ENCODE measurements at places on chromosomes 4 and X. TPM values are rescaled to one million over a fixed set of nuclear protein-coding genes. Genes with fewer than 3 reads are reported as not detected.

CLDN2 gene
- not detected for total RNA-seq

TRIM75 gene
- total RNA-seq: 0.15 TPM

DNA sequence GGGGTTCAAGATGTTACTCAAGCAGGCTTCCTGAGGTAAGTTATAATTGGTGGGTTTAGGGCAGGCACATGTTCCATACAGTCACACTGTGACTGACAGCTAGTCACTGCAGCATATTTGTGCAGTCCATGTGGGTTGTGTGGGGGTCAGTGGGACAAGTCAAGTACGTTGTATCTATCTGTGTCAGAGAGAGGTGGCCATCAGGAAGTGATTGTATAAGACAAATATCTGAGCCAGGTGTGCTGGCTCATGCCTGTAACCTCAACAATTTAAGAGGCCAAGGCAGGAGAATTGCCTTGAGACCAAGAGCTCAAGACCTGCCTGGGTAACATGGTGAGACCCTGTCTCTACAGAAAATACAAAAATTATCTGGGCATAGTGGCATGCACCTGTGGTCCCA, 509.3 kb downstream of the CENPC start:
- no peak for ATAC-seq

DNA sequence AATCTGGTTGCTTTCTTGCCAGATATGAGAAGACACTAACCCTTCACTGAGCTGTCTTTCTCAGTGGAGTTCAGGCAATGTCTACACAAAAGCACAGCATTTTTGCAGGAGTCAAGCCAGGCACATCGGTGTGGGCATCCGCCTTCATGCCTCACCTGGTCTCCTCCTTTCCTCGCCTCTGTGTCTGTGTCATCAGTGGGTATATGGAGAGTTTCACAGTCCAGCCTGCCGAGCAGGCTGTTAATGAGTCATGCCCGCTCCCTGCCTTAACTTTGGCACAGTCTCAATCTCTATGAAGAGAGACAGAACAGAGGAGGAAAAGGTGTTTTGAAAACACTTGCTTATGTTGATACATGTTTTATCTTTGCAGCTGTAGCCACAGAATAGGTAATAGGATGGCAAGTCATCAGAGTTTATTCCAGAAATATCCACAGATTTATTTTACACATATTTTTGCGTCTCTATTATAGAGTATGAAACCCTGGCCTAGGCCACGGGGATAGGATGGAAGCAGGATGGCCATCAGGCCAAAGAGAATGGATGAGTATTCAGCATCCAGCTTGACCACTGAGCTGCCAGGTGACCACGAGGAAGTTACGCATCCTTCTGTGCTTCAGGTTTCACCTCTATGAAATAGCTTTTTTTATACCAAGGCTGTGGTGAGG, 32.8 kb upstream of the MAML3 start:
- ATAC-seq: no peak

SHROOM4 gene
- 8.6 TPM for total RNA-seq

- no peak for ATAC-seq
Measured at GRCh38 chr4:101420661-101421060, 73.3 kb upstream of the PPP3CA start.

DNA sequence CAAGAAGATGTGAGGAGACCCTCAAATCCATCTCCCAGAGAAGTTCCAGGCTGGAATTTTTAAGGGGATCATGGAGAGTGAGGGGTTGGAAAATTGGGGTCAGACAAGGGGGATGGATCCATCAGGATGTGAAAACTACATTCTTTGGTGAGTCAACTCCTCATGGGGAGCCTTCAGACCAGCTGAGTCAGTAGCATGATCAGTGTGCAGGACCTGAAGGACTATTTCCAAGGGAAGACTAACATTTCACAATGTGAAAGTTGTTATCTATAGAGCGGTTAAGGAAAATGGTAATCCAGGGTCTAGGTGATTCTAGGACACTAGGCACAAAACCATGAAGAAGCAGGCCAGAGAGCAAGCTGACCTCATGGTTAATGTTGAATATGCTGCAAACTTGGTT, 38.6 kb upstream of the CEP135 start:
- no peak for ATAC-seq

GUCY1A1 gene
- total RNA-seq: 69.4 TPM

DNA sequence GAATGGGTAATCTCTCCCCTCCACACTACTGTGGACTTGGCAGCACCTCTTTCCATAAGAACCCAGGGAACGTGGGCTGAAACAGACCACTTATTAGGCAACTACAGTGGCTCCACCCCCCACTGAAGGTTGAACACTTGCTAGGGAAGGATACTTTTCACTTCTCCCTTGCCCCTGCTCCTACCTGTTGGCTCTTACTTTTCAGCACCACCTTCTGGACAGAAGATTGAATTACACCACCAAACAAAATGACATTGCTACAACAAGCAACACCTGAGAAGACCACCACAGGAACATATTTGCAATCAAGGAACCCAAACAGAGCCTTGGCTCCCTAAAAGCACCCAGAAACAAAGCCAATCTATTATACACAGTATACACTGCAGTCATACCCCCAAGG, 132.1 kb upstream of the CXCL13 start:
- ATAC-seq: no peak

HPSE gene
- 0.85 TPM for total RNA-seq

DCLK2 gene
- total RNA-seq: 17.1 TPM

GRCh38 chrX:38277802-38278201, 49.5 kb downstream of the RPGR start:
- ATAC-seq: no peak

Measured in gastroesophageal sphincter (tissue), 4 donors.